ENCODE measurements at places on chromosomes 3 and 15.

GRCh38 chr15:51108933-51109550, 14.3 kb upstream of the TNFAIP8L3 start:
- ATAC-seq, result peak; percentile 58

- no peak for ATAC-seq
Measured at GRCh38 chr3:32488474-32489008, 14.1 kb downstream of the CMTM6 start.

DNA sequence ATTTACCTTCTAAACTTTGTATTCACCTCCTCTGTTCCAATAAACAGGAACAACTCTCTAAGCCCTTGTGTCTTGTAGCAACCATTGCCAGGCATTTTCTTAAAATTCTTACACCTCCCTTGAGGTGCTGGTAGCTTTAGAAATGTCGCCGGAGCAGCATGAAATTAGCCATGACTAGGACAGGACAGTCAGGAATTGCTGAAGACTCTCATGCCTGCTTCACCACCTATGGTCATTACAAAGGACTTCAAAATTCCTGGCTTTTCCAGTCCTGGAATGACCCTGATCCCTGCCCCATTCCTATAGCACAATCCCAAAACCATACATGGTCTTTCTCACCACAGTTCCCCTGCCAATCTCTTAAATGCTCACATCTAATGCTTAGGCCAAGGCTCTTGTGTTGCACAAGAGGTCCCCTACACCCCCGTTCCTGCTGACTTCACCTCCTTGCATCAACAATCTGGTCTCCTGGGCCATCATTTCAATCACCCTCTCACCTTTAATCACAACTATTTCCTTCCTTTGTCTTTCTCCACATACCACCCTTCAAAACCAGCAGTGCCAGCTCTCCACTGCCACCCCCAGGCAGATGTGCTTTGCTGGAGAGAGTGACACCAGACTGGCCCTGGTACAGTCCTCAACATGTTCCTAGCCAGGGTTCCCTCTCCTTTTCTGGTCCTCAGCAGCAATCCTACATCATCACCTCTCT, 113.2 kb upstream of the TJP1 start:
- no peak for ATAC-seq

DNA sequence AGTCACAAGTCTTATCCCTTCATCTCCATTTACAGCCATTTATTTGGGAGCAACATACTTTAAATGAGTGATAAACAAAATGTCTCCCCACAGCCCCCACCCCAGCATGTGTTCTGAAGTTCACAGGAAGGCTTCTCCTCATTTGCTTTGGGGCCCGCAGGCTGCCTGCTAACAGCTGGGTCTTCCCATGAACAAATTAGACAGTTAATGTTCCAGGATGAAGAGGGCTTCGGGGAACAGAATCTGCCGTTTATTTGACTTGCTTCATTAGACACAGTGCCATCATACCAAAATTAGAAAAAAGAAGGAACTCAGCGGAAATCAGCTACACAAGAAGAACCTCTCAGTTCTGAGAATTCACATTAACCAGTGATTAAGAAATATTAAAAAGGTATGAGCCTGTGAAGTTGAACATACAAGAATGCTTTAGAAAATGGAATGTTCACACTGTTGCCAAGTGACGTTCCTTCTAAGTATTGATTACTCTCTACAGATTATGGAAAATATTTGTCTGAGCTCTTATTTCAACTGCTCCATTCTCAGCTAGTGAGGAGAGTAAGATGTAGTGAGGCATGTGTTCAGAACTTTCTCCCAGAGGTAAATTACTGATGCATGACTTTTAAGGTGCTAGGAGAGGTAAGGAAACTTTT, 107.5 kb upstream of the THBS1 start:
- ATAC-seq, result peak; percentile 13

DNA sequence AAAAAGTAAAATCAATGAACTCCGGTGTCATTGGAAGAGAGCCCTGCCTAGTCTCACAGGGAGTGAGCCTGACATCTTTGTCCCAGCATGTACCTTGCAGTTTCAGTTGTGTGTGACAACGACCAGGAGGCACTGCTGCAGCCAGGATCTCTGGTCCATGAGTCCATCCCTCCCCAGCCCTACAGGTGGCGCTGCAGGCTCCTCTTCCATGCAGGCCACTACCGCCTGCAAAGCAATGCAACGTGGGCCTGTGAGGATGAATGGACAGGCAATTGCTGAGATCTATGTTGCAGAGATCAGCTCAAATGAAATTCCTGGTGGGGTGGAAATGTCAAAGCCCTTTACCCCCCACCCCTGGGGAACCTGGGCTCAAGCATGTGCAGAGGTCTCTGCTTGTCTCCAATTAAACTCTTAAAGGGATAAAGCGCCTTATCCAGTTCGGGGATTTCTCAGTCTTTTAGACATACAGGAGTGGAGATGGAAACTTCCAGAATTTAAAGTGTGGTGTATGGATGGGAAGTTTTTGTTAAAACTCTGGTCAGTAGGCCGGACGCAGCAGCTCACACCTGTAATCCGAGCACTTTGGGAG, 35.8 kb downstream of the TKT start:
- peak; percentile 83 for ATAC-seq

DNA sequence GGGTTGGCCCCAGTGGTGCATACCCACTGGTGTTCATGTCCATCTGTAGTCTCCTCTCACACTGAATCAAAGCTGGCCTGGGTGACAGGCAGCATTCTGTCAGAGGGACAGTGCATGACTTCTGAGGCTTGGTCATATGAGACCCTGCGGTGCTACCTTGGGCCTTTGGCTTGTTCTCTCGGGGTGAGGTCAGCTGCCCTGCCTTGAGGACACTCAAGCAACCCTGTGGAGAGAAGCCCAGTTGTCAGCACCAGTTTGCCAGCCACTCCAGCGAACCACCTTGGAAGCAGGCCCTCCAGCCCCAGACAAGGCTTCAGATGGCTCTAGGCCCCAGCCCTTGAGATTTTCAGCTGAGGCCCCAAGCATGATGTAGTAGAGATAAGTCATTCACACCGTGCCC, 16.9 kb upstream of the RAB7A start:
- ATAC-seq, result no peak
